Mucosa of descending colon (tissue), 3 donors: ENCODE measurements at places on chromosomes 13 and 19. TPM values are rescaled to one million over a fixed set of nuclear protein-coding genes. Genes with fewer than 3 reads are reported as not detected.

DNA sequence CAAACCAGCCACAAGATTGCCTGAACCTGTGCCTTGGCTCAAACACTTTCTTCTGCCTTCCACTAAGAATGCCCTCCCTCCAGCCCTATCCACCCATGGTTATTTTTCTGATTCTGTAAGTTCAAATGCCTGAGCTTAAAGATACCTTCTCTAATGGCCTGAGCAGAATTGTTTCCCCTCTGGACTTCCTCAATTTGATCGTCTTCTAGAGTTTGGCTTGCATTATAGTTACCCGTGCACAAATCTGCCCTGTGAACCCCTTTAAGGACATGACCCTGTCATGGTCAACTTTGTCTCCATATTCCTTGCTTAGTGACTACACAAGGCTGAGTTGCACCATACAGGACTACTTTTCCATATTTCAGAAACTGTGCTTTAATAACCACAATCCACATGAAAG lies 481.0 kb downstream of the FOXO1 start:
- no peak for DNase-seq

- no peak for DNase-seq
Observed at GRCh38 chr13:22517544-22517943, 663.2 kb upstream of the SGCG start.

The TMEM143 gene
- 13.6 TPM for total RNA-seq

DNA sequence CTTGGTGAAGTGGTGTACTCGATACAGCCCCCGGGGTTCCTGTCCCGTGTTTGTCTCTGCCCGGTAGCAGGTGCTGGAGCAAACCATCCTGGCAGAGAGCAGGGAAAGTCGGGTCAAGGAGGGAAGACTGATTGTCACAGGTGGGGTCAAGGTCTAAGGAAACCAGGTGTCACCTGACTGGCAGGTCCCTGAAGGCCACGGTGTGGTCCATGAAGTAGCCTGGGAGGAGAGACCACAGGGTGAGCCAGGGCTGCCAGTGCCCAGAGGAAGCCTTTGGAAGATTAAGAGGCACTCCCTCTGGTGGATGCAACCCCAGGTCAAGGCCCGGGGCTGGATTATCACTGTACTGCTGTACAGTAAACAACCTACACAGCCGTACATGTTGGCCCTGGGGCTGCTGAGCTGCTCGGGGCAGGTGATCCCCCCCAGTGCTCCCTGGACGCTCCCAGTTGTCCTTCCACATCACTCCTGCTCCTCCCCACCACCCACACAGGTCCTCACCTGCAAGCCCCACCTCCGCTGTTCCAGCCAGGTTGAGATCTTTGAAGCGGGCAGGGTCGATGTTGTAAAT lies 6.0 kb upstream of the CCER2 start:
- DNase-seq = peak; percentile 18

- DNase-seq = peak; percentile 74
Observed at GRCh38 chr19:45558399-45558878, 26.2 kb downstream of the OPA3 start.

The CEACAM4 gene
- total RNA-seq = not detected

The UBE2L5 gene
- not detected for total RNA-seq

DNA sequence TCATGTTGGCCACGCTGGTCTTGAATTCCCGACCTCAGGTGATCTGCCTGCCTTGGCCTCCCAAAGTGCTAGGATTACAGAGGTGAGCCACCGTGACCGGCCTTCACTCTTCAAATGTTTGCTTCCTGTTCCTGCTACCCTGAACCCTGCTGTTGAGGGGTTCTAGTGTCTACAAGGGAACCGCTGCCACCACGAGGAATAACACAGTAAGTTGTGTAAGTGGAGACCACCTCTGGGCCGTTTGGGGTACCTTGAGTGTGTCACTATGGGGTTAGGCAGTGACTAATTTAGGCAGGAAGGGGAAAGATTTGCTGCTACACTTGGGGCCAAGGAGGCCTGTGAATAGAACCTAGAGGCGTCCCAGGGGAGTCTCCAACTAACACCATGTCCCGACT lies 2.2 kb upstream of the MYADM start:
- DNase-seq = peak; percentile 15

The SF3A2 gene
- 68.2 TPM for total RNA-seq

- no peak for DNase-seq
Observed at GRCh38 chr19:48382286-48382685, 9.1 kb downstream of the KDELR1 start.

The KHSRP gene
- 187 TPM for total RNA-seq

- peak; percentile 77 for DNase-seq
Observed at GRCh38 chr13:110340812-110341444, 33.8 kb downstream of the COL4A2 start.

- DNase-seq = no peak
Observed at GRCh38 chr13:48979892-48980291, 4.2 kb downstream of the FNDC3A start.

GRCh38 chr13:106612688-106613087 lies 44.8 kb upstream of the ARGLU1 start:
- peak; percentile 54 for DNase-seq

The TNPO2 gene
- 73.3 TPM for total RNA-seq

DNA sequence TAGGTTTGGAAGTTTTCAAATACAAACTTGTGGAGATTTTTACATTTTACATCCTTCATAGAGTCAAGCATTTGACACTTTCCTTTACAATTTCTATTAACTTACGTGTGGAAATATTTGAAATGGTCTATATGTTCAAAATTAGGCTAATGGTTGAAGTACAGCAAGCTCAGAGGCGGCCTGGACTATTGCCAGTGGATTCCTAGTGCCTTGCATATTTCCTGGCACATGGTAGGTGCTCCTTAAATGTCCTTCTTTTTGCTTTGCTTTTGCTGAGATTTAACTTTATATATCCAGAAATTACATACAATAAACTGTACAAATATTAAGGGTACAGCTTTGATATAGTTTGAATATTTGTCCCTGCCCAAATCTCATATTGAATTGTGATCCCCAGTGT lies 93.9 kb downstream of the UBL3 start:
- no peak for DNase-seq

GRCh38 chr13:37127691-37128241 lies 22.3 kb upstream of the CSNK1A1L start:
- DNase-seq = no peak

DNA sequence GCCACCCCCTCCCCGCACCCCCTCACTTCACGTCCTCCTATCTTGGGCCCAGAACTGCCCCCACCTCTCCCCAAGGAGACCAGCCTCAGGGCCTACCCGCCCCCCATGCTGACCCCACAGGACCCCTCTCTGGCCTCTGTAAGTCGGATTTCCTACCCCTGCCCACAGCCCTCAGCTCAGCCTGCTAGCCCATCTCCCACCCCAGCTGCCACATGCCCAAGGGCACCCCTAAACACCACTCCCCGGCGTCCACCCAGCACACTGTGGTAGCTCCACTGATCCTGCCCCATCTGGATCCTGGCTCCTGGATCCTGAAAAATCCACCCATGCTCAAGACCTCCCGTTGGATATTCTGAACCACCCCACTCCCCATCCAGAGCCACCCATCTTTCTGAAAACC lies 805 bp downstream of the EVI5L start:
- no peak for DNase-seq

DNA sequence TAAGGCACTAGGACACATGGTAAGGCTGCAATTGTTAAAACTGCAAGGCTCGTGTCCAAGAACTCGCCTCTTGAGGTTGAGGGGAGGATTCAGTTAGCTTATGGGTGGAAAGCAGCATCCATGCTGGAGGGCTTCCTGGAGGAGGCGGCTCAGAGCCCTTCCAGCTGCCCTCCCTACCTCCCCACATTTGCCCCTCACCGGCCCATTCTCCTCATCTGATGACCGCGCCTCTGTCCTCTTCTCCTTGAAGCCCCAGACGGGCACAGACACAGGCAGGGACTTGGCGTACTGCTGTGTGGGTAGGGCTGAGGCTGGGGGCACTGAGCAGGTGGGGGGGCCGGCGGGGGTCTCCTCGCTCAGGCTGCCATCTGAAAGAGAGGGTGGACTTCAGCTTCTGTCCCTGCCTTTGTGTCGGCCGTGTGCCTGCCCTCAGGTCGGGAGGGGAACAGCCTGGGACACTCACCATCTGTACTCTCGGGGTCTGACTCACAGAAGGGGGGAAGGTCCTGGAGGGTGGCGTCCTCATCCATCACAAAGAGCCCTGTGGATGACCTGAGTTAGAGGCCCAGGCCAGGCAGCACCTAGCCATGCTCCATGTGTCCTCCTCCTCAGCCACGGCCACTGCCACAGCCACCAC lies 4.1 kb upstream of the PNKP start:
- DNase-seq = no peak

- DNase-seq = no peak
Observed at GRCh38 chr13:35198613-35199200, 256.6 kb downstream of the NBEA start.

GRCh38 chr13:20349564-20350381 lies 117.7 kb upstream of the GJB6 start:
- no peak for DNase-seq
